Brain pericyte (primary cell): ENCODE measurements at places on chromosomes 6 and 20.

GRCh38 chr6:139905404-139906052, 531.1 kb upstream of the CITED2 start:
- DNase-seq = no peak

DNA sequence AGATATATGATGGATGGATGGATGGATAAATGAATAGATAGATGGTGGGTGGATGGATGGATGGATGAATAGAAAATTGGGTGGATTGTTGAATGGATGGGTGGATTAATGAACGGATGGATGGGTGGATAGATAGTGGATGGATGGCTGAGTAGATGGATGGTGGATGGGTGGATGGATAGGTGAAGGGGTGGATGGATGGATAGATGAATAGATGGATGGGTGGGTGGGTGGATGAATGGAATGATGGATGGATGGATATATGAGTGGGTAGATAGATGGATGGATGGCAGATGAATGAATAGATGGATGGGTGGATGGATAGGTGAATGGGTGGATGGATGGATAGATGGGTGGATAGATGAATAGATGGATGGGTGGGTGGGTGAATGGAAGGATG, 80.7 kb upstream of the NEDD9 start:
- DNase-seq = no peak

- DNase-seq = no peak
Measured at GRCh38 chr6:34147906-34148630, 2.2 kb upstream of the GRM4 start.

DNA sequence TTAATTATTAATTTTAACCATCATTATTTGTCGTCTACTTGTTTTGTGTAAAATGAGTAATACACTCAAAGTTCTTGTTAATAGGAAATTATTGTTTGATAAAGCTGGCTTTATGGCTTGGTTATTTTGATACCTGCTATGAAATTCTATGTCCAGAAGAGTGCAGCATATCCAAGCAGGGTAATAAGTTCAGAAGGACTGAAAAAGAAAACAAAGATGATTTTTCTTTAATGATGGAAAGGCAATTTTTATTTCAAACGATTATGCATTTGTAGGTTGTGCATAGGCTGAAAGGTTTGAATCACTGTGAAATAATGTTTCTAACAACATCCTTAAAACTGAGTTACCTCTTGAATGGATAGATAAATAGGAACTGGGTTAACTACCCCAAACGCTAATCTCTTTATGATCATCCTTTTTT, 1.4 kb upstream of the MAN1A1 start:
- DNase-seq = no peak

DNA sequence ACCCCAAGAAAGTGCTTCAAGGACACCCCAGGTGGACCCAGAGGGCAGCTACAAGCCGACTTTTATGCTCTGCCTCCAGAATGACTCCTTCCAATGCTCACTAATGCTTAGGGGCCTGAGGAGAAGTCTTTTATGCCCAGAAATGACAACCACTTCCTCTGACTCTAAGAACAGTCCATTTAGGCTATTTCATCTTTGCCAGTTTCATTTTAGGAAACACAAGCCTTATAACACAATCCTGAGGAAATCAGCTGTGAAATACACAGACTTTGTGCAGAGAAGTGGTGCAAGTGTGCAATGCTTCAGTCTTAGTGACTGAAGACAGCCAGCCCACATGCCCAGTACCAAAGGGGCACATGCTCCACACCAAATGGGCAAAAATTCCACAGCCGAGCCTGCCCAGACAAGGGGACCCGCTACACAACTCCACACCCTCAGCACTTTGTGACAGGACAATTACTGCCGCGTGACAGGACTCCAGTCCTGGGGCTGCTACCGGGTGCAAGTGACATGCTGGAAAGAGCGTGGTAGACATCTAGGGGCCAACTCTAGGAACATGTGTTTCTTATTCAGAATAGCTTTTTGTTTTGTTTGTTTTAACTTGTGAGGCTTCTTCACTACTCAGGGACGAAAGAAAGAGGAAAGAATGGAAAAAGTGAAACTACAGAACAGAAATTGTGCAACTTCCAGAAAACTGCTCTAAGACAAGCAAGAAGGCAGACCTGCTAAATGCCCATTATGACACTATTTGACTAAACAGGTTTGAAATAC, 28.2 kb upstream of the PLAGL1 start:
- no peak for DNase-seq

DNA sequence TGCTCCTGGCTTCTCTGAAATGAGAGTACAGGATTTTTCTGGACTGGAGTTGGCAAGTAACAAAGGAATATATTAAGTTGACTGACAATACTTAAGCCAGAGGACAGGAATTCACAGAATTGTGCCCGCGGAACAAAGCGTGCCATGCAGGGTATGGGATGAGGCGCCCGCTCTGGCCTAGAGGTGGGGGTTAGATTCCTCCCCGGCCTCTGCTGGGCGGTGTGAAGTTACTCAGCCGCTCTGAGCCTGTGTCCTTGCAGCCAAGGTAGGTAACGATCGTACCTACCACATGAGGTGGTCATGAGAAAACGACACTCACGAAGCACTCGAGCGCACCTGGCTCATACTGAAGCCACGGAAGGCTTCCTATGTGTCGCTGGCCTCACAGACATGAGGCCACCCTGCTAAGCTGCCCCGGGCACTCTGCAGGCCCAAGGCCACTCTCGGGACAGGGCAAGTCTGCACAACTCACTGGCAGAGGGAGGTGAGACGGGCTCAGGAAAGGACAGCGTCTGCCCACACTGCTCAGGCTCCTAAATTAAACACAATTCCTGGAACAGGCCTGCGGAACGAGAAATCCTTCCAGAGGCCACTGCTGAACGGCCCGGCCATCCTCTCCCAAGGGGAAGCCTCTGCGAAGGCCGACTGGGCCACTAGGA, 70.8 kb downstream of the PSMG4 start:
- DNase-seq = no peak

DNA sequence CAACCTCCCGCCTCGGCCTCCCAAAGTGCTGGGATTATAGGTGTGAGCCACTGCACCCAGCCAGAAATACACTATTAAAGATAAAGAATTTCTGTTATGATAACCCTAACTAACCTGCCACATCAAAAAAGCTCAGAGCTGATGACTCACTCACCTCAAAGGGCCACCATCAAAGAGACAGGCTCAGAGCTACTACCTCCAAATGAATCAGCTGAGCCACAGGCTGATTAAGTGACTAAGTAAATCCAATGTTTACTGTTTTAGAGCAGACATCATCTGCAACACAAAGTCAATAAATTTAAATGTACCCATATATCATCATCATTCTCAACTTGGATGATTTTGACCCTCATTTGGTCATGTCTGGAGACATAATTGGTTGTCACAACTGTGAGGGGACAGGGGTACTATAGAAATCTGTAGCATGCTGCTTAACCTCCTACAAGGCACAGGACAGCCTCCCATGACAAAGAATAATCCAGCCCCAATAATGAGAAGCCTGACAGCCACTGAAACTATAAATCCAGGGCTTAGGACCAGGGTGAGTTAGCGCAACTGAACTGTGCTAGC, 106.5 kb downstream of the ATP9A start:
- DNase-seq = no peak

GRCh38 chr6:155936551-155936950, 480.9 kb upstream of the NOX3 start:
- peak; percentile 5 for DNase-seq

DNA sequence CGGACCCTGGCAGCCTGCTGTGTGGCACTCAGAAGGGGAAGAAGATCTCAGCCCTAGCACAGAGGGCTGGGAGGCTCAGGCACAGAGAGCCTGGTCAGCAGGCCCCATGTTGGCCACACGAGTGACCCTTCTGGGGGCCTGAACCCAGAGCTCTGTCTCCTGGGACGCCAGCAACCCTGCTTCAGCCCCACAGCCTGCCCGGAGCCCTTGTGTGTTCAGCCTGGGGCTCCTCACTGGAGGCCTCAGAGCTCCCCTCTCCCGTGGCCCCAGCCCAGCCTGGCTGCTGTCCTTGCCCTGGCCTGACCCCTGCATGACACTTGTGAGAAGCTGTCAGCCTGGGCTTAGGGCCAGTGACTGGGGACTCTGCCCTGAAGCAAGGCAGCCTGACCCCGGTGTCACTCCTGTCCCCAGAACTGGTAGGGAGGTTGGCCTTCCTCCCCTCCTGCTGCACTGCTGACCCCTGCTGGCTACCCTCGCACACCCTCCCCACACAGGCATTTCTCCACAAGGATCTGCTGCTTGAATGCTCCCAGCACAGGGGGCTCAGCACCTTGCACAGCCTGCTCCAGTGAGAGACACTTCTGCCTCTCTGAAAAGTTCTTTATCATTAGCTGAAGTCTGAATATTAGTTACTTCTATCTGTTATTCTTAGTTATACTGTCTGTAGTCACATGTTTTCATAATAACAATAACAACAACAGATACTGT, 15.4 kb upstream of the IP6K3 start:
- no peak for DNase-seq

- DNase-seq = no peak
Measured at GRCh38 chr6:16704401-16705045, 56.7 kb downstream of the ATXN1 start.

DNA sequence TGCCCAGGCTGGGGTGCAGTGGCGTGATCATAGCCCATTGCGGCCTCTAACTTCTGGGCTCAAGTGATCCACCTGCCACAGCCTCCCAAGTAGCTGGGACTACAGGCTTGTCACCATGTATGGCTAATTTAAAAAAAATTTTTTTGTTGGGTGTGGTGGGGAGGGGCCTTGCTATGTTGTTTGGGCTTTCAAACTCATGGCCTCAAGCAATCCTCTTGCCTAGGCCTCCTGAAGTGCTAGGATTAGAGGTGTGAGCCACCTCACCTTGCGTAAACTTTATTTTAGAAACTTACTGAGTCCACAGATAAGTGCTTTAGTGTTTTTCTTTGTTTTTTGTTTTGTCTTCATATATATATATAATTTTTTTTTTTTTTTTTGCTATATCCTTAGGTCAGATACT, 9.1 kb downstream of the SMAP1 start:
- no peak for DNase-seq

DNA sequence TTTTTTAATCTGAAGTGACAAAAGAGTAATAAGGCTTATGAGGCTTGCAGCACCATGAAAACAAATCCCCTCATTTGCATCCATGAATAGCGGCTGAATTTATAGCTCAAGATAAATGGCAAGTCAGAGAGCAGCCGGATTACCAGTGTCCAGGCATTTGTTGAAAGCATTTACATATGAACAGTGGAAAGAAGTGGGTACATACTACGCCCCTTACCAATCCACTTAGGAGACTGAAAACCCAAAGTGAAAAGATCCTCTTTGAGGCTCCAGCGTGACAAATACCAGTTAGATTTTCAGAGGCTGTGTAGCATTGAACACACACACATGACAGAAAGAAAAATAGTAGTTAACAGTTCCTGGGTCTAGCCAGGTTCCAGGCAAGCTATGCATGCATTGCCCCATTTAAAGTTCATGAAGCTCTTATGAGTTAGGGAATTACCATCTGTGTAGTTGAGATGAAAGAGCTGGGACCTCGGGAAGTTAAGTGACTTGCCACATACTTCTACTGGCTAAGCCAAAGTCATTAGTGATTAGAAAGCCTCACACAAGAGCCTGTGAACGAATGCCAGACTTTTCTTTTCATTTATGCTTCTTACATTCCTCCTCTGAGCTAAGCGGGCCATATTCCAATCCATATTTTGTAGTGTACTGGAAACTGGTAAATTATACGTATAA, 28.3 kb upstream of the NHSL1 start:
- DNase-seq = no peak

- DNase-seq = peak; percentile 82
Measured at GRCh38 chr6:71420693-71421328, 132.2 kb downstream of the OGFRL1 start.

DNA sequence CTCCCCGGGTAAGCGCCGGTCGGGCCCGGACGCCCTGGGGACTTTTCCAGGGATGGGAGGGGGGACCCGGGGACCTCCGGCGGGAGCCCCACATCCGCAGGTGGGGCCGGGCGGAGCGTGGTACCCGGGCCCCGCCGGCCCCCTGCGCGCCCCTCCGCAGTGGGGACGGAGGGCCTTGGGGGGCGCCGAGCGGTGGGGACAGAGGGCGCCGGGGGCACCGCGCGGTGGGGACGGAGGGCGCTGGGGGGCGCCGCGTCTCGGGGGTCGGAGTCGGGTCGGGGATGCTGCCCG, 270 bp downstream of the PLEKHG1 start:
- DNase-seq = no peak

- no peak for DNase-seq
Measured at GRCh38 chr20:23476015-23476754, 14.7 kb upstream of the CST8 start.
